ENCODE measurements at places on chromosomes 16 and 17.
A peak's percentile ranks its signal among the peaks of the same experiment; 100 is the strongest.

DNA sequence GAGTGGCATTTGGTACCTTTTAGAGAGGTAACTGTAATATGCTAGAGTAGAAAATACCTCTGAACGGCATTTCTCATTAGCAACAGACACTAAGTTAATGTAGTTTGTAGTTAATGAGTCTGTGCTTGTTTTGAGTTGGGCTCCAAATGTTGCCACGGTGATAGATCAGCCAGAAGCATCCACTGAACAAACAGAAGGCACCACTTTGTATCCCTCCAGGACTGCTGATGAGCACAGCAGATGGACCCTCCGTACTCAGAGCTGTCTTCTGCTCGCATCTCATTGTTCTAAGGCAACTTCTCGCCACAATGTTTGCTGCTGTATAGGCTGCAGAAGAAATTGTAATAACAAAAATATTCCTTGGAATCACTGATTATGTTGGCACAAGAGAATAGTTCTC is 56.1 kb downstream of the TNRC6C start:
- DNase-seq: peak; percentile 60

DNA sequence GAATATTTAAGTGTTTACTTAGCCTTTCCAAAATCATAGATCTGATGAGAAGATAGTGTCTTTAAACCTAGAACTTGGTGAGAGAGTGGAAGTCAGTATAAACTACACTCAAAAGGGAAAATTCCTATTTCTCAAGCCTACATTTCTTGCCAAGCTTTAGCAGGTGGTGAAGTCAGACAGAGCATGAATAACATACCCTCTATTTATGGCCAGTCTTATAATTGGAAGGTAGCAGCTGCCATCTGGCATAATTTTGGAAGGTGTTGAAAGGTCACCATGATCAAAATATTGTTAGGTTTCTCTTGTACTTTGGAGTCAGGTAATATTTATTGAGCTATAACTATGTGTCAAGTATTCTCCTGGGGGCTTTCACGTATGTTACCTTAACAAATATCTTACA is 729.3 kb upstream of the KIF2B start:
- DNase-seq: no peak

GRCh38 chr16:78122774-78123315 is 23.4 kb downstream of the WWOX start:
- DNase-seq: peak; percentile 47

DNA sequence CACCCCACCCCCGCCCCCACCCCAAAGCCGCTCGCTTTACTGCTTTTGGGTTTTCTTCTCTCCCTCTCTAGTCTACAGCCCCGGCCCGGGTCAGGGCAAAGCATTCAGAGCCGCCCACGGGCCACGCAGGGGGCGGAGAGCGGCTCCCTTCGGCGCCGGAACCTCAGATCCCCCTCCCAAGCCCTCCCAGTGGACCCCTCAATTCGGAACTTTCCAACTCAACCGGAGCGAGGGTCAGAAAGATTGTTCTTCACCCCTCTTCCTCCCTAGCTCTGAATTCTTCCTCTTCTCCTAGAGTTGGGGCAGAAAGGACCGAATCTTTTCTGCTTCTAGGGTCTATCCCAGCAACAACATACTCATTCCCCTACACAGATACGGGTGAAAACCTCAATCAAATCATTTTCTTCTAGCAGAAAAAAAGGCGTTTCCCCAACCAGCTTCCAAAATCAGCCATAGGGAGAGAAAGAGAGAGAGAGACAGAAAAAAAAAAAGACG is 1.0 kb downstream of the HOXB2 start:
- DNase-seq: no peak

- DNase-seq: no peak
Measured at GRCh38 chr17:77391668-77392375, 251.1 kb downstream of the SEC14L1 start.

DNA sequence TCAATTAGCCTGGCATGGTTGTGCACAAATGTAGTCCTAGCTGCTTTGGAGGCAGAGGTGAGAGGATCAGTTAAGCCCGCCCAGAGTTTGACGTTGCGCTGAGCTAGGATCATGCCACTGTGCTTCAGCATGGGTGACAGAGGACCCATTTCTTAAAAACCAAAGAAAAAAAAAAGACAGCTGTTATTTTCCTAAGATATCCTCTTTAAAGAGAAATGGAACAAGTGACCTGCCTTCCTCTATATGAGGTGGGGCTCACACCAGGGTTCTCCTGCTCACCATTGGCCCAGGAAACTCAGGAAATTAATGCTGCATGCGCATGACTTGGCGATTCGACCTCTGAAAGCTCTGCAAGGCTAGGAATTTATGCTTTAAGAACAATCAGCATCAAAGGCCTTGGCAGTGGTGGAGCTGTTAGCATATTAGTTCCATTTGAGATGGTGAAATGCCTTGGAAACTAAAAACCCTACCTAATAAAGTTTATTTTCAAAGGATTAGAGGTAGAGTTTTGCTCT is 108.3 kb downstream of the RBFOX1 start:
- DNase-seq: no peak

DNA sequence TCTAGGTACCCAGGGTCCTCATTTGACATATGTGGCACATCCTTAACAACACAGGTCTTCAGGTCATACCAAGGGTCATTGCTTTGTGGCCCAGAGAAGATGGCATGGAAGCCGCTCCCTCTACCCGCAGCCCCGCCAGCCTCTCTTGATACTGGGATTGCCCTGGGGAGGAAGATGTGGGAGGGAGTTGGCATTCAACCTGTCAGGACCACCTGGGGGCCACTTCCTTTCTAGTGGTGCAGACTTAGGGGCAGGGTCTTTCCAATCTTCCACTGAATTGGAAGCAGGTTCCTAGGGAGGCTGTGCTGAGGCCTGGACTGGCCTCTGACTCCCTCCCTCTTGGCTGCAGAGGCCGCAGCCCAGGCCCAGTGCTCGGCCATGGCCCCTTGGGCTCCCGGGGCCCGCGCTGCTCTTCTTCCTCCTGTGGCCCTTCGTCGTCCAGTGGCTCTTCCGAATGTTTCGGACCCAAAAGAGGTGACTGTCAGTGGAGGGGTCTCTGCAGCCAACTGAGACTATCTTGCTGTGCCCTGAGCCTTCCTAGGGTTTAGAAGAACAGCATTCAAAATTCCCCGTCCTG is 5.1 kb upstream of the HEXIM1 start:
- DNase-seq: no peak

DNA sequence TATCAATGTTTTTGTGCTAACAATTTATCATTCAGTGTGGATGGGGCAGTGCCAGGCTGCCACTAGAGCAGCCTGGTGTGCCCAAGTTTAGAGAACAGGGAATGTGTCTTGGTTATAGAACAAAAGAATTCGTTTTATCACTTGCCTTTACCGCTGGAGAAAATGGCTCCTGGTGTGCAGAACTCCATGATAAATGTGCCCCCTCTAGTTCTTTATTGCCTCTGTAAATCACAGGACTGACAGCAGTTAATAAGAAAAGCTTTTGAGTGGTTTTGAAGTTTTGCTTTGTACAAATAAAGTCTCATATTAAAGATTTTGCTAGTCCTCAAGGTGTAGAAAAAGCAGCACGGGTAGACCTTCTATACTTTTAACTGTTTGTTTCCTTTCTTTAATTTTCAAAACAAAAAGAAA is 28.2 kb upstream of the PSMD7 start:
- no peak for DNase-seq

GRCh38 chr17:55705847-55706246 is 16.8 kb downstream of the TMEM100 start:
- no peak for DNase-seq
